ENCODE measurements at places on chromosomes 13 and 19.

- no peak for DNase-seq
Observed at GRCh38 chr13:95298971-95299621, 2.2 kb downstream of the ABCC4 start.

DNA sequence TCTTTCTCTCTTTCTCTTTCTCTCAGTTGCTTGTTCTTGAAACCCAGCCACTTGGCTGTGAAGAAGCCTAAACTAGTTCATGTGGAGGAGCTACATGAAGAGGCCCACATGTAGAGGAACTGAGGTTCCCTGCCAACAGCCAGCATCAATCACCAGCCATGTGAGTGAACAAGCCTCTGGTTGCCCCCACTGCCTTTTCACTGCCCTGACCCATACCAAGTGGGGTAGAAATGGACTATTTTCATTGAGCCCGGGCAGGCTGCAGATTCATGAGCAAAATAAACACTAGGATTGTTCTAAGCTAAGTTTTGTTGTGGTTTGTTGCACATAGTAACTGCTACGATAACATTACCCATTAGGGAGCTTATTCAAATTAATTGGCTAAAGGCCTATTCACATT is 78.7 kb upstream of the FAM216B start:
- no peak for DNase-seq

GRCh38 chr19:43913383-43913782 is 21.7 kb downstream of the ZNF45 start:
- no peak for DNase-seq

DNA sequence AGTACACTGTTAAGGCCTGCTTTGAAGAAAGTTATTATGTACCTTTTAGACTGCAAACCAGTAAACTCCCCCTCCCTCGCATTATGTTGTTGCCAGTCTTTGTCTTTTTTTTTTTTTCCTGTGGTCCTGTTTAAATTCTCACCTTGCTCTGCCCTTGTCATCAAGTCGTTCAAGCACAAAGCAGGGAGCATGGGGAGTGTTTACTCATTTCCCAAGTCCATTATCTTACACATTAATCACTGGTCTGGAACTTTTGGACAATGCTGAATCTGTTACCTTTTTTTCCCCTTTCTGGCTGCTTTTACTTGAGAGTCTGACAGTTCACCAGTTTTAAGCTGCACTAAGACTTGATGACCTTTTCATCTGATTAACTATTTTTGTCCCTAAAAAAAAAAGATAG is 108.2 kb downstream of the DACH1 start:
- no peak for DNase-seq

DNA sequence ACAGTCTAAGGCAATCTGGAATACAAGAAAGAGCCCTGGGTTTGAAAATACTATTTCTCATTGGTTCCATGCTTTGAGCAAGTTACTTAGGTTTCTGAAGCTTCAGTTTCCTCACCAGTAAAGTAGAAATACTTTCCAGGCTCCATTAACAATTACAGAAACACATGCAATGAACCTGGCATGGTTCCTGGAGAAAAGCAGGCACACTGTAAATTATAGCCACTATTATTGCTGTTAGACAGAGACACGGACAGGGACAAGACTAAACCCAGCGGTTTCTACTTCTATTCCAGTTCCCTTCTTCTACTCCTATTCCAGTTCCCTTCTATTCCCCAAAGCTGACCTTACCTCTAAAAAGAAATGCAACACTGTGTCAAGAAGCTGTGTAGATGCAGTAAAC is 41.2 kb downstream of the MIPEP start:
- DNase-seq = no peak

DNA sequence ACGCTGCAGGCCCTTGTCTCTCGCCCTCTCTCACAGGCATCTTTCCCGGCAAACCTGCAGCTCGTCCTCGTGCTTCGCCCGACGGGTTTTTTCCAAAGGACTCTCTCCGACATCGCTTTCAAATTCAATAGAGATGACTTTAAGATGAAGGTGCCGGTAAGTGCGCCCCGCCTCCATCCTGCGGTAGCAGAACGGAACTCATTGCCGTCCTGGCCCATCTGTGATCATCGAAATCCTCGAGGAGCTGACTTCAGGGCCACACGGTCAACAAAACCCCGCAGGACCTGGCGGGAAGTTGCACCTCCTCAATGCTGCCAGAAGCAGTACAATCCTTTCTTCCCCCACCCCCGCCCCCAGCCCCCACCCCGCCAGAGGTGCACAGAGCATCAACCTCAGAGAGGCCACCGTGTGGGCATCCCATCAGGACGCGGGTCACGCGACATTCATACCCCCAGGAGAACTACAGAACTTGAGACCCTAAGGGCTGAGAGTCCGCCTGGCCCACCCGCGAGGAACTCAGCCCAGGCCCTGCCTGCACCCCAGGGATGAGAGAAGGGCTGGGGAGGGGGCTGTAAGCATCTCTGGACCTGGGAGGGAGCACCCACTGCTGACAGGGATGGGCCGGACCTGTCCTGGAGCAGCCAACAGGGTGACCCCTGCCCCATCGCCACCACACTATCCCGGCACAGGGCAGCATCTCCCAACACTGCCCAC is 44.9 kb upstream of the F7 start:
- DNase-seq = no peak

- DNase-seq = no peak
Observed at GRCh38 chr13:39023761-39024160, 14.1 kb downstream of the PROSER1 start.

- no peak for DNase-seq
Observed at GRCh38 chr19:3007975-3008374, 21.1 kb downstream of the TLE2 start.

DNA sequence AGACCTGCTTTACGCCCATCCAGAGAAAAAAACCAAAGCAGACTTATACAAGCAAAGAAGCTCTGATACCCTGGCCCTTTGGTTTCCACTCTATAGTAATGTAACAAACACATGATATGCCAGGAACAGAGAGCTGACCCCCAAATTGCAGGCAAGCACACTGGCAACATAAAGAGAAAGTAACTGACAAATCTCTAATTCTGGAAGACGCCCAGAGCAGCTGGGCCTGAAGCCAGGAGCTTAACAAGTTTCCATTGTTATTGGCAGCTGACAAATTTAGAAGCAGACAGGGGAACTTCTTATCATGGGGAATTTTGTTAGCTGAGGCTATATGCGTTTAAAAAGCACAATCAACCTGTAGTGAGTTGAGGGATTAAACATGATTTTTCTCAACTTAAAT is 158.0 kb downstream of the DLEU7 start:
- DNase-seq = no peak

GRCh38 chr19:1836458-1837221 is 11.6 kb downstream of the REXO1 start:
- DNase-seq = no peak

DNA sequence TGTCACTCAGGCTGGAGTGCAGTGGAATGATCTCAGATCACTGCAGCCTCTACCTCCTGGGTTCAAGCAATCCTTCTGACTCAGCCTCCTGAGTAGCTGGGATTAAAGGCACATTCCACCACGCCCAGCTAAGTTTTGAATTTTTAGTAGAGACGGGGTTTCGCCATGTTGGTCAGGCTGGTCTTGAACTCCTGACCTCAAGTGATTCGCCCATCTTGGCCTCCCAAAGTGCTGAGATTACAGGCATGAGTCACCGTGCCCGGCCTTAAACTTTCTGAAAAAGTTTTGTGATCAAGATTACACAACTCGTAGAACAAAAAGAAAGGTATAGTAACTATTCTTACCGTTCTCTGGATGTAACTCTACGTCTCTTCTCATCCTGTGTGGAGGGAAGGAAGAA is 21.2 kb downstream of the DNMT1 start:
- DNase-seq = no peak

- DNase-seq = no peak
Observed at GRCh38 chr13:73061473-73061872, 2.7 kb downstream of the KLF5 start.
